ENCODE measurements at places on chromosomes 7 and 10.

DNA sequence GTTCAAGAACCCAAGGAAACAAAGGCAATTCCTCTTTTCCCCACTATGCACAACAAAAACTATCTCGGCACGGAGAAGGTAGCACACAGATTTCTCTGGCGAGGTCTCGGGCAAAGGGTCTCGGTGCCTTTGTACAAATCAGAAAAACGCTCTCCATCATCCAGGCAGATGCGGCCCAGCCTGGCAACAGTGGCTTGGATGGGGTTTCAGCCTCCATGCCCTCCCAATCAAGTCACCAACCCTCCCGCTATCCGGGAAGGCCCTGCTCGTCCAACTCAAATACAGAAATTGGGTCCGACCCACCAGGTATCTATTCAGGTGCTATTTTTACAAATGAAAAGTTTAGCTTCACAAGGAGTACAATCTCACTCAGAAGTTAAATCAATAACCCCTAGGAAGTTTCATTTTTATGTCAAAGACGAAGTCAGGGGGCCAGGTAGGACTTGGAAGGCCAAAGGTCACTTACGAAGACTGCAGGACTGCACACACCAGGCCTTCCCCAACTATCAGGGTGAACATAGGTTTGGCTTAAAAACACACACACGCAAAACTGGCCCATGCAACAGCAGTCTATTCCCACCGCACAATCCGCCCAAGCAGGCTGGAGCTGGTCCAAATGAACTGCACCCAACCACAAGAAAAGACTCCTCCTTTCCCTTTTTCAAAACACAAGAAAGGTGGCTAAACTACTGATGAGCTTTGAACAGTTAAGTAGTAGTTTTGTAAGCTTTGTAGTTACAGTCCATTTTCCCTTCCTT is 43.0 kb downstream of the GNA12 start:
- DNase-seq = no peak

DNA sequence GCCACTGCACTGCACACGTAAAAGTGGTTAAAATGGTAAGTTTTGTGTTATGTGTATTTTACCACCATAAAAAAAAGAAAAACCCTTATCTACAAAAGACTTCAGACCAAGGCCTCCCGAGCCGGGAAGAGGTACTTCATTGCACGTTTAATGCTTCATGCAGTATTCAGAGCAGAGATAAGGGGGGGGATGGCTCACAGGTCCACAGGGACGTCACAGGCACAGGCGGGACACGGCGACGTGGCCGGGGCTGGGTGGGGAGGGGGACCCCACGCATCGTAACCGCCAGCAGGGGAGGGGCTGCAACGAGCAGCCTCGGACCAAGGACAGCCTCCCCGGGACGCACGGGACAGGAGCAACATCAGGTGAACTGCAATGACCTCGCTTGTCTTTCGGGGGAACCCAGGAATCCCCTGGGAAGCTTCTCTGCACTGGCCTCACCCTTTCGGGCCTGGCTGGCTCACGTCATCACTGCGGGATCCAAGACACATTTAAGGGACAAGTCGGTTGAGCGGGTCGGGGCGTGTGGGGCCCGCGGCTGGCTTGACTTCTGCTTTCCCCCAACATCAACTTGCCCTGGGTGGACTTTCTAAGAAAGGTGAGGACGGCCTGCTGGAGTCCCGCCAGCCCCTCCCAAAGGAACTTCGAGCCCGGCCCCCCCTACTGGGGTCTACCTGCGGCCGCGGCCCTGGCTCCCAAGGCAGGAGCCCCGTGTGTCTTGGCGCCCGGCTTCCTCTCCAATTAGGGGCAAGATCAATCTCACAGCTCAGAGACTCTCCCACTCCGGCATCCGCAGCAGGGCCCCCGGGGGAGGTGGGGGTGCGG is 29.6 kb upstream of the PDGFA start:
- DNase-seq = no peak

DNA sequence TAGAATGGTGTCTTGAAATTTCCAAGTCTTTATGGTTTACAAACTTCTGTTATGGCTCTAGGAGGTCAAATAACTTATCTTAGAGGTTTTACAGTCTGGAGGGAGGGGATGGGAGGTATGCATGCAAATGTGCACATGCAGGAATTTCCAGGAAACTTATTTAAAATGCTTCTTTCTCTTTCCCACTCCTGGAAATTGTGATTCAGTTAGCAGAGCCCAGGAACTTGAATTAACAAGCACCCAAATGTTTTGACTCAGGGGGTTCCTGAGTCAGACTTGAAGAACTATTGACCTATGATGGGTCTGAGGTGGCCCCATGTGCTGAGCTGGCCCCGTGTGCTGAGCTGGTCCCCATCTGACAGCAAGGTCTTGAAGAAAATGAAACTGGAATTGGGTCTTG is 669.4 kb downstream of the INHBA start:
- DNase-seq = no peak

DNA sequence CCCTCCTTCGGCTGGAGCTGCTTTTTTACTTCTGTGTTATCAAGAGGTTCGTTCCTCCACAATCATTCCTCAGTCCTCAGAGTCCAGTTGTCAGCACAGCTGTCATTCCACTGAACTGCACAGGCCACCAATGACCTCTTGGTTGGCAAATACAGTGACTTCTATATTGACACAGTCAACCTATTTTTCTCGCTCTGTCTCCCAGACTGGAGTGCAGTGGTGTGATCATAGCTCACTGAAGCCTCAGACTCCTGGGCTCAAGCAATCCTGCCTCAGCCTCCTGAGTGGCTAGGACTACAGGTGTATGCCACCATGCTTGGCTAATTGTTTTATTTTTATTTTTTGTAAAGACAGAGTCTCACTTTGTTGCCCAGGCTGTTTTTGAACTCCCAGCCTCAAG is 27.7 kb downstream of the CRCP start:
- DNase-seq = no peak

DNA sequence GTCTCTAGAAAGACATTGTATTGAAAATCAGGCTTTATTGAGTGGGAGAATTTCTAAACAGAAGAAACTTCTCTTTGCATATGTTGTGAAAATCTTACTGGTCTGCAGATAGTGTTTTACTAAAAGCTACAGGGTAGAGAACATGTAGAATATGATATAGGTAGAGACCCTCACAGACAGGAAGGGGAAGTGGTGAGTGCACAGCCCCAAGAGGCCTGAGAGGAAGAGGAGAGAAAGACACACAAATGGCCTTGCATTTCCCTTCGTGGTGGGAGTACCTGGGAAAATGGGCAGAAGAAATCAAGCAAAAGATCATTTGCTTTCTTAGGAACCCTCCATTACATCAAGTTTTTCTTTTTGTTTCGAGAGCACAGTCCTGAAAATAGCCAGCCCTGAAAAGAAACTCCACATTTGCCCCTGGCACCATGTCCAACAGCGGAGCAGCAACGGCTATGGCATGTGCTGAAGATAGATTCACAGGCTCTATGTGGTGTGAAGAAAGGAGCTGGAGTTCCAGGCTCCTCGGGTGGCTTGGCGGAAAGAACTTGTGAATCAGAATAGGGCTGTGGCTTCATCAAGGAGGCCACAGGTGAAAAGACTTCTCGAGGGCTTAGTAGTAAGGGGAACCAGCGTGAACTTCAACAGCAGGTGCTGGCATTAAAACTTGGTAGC is 143.5 kb downstream of the CALCR start:
- no peak for DNase-seq

GRCh38 chr7:44965441-44965903 is 13.3 kb downstream of the MYO1G start:
- DNase-seq = no peak

Measured in dermis microvascular lymphatic vessel endothelial cell (primary cell).